DMS79 treated with DMSO at 0.1 percent for 48 hours (cell line): ENCODE measurements at places on chromosomes 6 and 20.

GRCh38 chr6:152669895-152670294, 27.8 kb upstream of the MYCT1 start:
- no peak for DNase-seq

- no peak for DNase-seq
These were observed 38.8 kb upstream of the NR2E1 start for GRCh38 chr6:108127056-108127455.

DNA sequence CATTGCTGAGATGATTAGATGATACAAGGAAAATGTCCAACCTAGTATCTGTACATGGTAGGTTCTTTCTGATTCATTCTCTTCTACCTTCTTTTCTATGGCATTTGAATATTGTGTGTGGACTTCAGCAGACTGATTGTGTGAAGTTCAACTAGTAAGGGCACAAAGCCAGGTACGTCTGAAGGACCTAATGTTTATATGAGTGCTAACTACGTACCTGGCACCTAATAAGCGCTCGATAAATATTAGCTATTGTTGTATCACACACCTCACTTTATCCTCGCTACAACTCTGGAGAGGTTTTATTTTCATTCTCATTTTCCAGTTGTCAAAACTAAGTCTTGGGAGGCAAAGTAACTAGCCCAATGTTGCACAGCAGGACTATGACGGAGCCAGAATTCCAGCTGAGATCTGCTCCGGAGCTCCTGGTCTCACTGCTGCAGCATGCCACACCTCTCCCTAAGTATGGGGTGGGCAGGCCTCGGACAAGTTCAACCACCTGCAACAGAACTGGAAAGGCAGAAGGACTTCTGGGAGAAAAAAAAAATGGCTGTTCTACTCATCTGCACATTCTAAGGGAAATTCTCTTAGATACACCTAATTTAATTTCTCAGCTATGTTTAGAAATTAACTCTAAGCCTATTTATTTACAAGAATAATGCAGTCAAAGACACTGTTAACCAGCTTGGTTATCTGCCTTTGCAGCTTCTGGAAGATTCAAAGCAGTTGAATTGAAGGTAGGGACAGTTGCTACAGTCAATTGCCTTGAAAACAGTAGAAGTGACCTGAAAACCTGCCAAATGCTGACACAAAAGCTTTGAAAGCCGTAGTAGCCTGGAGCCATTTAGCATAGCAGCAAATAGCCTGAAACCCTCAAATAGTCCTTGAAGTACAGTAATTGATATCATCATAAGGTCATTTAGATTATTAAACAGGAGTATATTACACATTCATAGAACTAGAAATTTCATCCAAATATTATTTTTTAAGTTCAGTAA, 165.0 kb downstream of the PDE7B start:
- DNase-seq = peak; percentile 93

DNA sequence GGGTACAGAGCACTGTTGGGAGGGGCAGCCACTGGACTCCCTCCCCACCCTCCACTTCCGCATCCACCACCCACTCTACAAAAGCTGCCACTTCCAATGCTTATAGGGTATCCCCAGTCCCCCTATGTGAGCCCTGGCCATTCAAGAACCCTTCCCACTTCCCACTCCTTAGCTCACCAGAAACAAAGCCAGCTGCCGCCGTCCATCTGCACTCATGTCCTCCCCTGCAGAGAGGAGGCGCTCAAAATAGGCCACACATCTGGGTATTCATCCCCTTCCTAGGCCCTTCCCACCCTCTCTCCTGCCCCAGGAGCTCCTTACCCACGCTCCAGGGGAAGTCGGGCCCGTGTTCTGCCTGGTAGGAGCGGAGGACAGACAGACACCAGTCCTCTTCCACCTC, 6.5 kb upstream of the LY6G5C start:
- DNase-seq = no peak

- DNase-seq = no peak
These were observed 7.2 kb downstream of the NHSL1 start for GRCh38 chr6:138492113-138492512.

DNA sequence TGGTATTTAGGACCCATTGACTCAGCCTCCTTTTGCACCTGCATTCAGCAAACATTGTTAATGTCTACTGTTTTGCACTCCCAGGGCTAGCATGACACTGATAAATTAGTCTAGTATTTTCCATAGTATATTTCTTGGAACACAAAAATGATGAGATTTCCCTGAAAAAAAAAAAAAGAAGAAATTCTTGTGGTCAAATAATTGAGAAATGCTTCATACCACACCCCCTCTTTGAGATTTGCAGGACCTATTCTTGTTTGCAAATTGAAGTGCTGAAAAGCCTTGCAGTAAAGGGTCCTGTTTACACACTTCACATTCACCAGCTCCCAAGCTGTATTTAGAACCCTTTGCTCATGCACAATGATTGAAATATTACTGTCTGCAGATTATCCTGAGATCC, 36.3 kb upstream of the CLIC5 start:
- DNase-seq = no peak

DNA sequence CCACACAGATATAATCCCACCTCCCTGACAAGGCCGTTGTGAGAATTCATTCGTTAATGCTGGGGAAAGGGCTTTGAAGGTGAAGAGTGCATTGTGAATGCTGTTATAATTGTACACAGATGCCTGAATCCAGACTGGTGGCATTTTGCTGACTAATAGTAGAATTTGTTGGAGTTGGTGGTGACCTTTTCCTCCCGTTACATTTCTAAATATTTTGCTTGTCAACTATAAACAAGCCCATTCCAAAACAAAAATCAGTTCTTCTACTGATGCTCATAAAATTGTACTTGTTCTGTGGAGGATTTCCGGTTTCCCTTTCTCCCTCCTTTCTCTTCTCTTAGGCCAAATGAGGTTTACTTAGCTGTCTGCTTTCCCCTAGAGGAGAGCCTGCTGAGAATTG, 253.1 kb upstream of the SUPT3H start:
- no peak for DNase-seq

DNA sequence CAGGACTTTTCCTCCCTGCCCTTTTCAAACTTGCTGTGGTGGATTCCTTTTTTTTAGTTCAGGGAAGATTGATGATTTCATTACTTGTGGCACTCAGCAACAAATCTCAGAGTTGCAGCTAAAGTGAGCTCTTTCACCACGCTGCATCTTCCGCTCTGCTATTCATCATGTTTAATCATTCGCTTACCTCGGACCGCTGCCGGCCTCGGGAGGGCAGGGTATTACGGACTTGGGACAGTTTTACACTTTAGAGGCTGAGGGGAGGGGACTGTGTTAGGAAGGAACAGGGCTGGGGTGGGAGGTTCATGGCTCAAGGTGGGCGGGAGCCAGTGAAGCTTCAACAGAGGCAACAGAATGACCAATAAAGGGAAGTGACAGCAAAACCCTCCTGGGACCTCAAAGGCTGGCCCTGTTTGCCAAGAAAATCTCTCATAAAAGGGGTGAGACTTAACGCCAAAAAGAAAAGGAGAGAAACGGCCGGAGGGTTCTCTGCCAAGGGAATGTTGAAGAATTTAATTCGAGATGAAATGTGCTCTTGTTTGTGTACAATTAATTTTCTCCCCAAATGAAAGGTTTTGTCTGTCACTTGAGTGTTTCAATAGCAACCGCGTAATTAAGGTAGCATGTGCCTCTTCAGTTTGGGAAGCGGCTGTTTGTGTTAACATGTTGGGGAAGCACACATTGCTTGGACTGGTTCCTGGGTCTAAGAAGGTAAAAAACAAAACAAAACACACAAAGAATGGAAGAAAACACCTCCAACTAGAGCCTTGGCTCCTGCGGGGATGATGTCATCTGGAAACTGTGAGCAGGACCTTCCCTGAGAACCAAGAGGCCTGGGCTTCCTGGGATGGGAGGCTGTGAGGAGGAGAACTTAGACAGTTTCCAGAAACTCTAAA, 72.5 kb upstream of the SULF2 start:
- DNase-seq = peak; percentile 41

DNA sequence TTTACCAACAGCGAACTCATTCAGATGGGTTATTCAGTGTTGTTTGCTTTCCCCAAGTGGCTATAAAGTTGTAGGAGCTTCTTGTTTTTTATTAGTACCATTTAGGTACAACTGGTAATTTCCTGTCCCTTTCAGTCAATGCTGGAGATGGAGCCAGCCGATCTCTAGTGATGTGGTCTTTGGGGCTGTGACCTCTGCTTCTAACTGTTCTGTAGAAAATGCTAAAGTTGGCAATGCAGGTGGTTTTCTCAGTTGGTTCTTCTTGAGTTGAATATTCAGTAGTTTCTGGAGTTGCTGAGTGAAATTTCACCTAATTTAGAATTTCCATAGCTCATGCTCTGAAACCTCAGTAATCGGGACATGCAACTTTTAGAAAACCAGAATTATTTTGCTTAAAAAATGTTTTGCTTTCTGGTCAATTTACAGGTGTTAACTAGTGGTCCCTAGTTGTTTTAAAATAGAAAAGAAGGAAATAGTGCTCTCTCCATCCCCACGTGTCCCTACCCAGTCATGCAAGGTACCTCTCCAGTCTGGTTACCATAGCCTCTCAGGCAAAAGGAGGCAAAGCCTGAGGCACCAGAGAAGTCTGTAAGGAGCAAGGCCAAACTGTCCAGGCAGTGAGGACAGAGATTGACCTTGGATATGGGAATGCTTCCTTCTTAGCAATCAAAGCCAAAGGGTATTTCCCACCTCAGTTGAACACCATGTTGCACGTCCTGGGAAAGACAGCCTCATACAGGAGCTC, 27.3 kb upstream of the GABRR1 start:
- DNase-seq = no peak

GRCh38 chr6:164266851-164267250, 852.3 kb downstream of the QKI start:
- DNase-seq = no peak

- no peak for DNase-seq
These were observed 167.5 kb upstream of the PMEPA1 start for GRCh38 chr20:57877131-57877824.

DNA sequence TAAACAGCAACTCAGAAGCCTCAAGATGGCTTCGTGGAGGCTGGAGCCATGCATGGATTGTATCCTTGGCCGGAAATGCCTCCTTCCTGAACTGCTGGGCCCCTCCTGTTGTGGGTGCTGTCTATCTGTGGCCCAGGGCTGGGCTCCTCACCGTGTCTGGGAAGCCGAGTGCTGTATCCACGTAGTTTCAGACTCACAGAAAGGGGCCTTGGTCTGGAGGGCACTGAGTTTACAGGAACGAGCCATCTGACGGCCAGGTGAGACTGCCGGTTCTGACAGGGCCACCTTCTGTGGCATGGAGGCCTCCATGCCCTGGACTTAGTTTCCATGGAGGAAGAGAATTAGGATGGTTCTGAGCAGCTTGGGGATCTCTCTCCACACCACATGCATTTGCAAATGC, 142.2 kb downstream of the ERMARD start:
- DNase-seq = no peak

GRCh38 chr6:90268178-90268577, 28.5 kb downstream of the BACH2 start:
- no peak for DNase-seq

DNA sequence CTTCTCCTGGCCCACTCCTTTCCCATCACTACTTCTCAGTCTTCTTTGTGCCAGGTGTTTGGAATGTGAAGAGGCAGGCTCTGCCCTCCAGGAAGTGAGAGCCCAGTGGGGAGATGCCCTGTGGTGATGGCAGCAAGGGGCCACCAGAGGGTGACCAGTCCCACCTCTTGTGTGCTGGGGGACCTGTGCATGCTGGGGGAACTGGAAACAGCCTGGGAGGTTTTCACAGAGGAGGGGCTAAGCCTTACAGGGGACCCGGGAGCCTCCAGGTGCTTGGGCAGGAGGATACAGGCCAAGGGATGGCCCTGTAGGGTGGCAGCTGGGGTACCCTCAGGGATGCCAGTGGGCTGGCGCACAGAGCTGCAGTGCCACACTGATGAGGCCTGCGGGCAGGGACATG, 72.3 kb downstream of the RAMACL start:
- DNase-seq = no peak

- no peak for DNase-seq
These were observed 81.2 kb downstream of the KCNQ5 start for GRCh38 chr6:72703093-72703492.

DNA sequence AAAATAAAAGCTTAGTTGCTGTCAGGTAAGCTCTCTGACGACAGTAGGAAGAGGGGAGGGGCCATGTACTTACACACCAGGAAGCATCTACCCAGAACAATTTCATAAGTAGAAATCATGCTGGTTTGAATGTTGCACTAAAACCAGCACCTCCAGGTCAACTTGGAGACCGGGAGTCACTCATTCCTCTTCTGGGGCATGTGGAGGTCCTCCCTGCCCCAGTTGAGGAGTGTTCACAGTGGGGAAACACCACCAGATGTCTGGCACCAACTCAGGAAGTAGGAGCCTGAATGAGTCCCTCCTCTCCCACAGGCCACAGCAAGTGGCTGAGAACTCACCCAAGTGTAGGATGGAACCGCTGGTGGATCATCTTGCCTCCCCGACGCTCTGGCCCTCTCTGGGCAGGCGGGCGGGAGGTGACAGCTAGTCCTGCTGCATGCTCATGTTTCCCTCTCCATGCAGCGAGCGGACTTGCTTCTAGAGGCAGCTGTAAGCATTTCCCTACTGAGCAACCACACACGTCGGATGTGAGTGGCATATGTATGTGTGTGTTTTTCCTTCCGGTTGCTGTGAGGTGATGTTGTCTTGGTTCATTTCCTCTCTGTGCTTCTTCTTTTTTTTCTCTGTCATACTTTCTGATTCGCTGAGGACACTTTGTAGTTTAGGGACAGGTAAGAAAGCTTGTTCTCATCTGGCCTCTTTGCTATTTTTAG, 149.5 kb upstream of the NEDD9 start:
- no peak for DNase-seq

DNA sequence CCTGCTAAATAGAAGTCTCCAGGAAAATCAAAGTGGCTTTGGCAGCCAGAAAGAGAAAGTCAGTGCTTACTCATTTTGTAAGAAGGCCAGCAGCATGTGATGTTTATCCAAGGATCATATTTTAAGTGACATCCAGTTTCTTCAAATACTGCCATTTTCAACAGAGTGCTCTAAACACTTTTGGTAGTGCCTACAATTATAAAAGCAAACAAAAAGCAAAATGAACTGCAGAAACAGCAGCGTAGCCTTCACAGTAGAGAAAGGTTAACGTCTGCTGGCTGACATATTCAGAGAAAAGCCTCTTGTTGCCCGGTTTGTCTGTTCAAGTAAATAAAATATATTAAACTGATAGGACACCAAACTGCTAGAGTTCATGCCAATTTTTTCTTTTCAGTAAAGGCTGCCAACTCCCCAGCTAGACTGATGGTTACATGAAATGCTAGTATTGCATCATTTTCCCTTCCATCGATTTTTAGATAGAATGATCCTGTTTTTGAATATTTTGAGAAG, 705.7 kb upstream of the SLC35B3 start:
- peak; percentile 38 for DNase-seq
